Left ventricle myocardium inferior (tissue), 1 donor: ENCODE measurements at places on chromosomes 12 and 14. TPM values are rescaled to one million over a fixed set of nuclear protein-coding genes. Genes with fewer than 3 reads are reported as not detected.

EFS gene
- total RNA-seq: 3.6 TPM

FAM181A gene
- total RNA-seq: not detected

CDH24 gene
- 2.1 TPM for total RNA-seq

CACNA1C gene
- total RNA-seq: 137 TPM

LRRC10 gene
- total RNA-seq: 43.8 TPM
